ENCODE measurements at places on chromosomes 13 and 19.
A peak's percentile ranks its signal among the peaks of the same experiment; 100 is the strongest.

GRCh38 chr13:45331692-45332035, 9.3 kb downstream of the TPT1 start:
- DNase-seq, result no peak

DNA sequence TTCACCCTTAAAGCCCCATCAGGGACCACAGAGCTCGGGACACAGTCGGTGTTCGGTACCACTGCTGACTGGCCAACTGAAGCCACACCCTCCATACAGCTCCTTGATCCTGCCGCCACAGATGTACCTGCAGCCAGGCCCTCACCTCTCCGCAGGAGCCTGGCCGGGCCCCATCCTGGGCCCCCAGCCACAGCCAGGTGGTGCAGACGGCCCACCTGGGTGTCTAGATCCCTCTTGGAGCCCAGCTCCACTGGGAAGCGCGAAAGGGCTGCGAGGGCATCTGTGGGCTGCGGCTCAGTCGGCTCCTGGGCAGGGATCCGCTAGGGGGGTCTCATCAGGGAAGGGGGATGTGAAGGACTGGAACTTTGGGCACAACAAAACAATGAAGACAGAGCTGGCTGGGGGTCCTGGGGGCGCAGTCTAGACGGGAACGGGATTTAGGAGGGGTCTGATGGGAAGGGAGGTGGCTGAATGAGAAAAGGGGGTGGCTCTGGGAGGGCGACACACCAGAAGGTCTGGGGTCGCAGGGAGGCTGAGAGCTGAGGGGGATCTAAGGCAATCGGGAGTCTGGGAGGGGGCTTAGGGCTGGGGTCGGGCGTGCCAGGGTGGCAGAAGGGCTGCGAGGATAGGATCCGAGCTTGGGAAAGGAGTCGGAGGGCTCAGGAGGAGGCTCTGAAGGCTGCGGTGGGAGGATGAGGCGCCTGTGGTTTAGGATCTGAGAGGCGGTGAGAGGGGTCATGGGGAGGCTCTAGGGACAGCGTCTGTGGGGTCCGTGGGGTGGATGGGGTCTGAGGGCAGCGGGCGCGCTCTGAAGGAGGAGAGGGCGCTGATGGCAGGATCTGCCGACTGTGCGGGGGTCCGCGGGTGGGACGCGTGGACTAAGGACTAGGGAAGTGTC, 15.8 kb downstream of the PRODH2 start:
- DNase-seq, result no peak

- no peak for DNase-seq
Measured at GRCh38 chr13:98508280-98508679, 68.6 kb downstream of the STK24 start.

DNA sequence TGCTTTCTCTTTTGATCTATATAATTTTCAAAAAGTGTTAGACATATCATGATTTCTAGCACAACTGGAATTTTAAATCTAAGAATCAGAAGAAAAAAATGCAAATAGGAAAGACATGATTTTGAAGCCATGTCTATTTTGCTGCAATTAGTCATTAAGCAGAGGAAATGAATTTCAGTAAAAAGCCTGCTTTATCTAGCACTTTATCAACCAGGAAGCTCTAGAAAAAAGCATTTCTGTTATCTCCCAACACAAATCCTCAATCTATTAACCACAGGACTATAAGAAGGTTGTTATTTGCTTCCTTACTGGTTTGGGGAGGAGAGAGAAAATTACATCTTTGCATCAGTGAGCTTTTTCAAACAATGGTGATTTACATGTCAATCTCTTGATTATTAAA, 716.7 kb downstream of the DIAPH3 start:
- no peak for DNase-seq

GRCh38 chr19:46383846-46384245, 29.5 kb downstream of the CCDC8 start:
- no peak for DNase-seq

DNA sequence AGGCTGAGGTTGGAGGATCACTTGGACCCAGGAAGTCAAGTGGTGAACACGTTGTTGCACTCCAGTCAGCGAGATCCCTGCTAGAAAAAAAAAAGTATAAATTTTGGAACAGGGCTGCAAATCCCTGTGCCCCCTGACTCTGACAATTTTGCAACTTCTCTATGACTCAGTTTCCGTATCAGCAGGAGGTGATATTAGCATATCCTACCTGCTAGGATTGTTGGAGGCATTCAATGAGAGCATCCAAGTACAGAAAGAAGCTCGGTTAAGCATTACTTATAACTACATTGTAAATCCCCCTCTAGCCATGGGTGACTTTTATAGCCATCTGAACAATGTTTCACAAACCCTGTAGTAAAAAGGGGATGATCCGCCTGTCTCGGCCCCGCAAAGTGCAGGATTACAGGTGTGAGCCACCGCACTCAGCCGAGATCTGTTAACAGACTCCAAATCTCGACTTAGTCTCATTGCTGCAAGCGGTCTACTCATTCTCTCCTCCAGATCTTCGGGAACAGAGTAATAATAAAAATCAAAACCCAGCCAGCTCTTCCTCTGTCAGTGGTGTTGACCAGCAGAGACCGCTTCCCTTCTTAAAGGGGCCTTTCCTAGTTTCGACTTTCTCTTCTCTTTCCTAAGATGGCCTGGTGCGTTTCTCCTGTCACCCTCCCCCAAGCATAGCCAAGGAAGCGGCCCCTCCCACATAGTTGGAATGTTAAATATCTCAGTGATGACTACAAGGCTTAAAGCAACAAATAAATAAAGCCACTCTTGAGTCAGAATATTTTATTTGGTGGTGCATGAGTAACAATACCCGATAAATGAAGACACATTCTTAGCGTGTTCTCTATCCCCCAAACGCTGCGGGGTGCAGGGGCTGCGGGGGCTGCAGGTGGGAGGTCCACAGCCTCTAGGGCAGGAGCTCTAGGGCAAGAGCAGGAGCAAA, 10.3 kb upstream of the BICRA start:
- peak; percentile 37 for DNase-seq

DNA sequence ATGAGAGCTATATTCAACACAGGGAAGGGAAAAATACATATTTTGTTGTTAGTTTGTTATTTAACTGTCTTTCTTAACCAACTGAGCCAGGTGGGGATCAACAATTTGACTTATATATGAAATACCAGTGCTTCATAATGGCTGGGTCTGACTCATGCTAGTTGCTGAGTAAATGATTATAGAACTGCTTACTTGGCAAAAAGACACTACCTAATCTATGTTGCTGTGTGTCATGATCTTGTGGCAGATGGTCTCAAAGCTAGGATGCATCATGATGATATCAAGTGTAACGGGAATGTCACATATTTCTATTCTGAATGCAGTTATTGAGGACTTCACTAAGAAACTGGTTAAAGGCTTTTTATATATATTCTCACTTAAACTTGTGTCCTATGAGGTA, 727.4 kb upstream of the SLITRK1 start:
- DNase-seq, result no peak

DNA sequence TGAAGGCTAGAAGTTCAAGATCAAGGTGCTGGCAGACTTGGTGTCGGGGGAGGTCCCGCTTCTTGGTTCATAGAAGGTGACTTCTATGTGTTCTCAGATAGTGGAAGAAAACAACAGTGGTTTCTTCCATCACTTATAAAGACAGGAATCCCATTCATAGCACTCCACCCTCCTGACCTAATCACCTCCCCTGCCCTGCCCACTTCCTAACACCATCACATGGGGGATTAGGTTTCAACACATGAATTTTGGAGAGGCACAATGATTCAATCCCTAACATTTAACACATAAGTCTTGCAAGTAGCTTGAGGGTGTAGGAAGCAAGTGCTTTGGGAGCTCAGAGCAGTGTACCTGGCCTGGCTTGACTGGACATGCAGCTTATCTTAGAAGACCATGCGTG, 142.8 kb upstream of the TSHZ3 start:
- DNase-seq, result no peak

DNA sequence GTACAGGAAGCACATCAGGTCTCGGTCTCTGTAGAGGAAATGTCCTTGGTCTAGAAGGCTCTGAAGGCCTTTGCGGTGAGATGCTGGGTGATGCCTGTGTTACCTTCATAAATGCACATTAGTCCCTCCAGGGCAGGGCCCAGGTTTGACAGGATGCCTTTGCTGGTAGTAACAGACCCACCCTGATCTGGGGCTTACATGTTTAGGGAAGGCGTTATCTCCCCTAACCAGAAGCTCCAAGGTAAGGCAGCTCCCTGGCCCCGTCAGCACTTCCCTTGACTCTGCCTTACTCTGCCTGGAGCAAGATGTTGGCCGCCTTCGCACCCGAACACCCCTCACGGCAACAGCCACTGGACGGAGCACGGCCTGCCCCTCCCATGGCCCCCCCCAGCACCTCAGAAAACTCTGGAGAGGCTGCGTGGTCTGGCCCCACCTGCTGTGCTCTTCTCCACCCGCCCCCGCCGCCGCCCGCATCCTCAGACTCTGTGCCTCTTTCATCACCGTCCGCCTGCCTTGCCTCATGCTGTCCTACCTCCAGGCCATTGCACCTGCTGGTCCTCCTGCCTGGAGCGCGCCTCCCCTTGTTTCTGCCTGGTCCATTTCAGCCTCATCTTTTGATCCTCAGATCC, 9.1 kb downstream of the AP2A1 start:
- no peak for DNase-seq

DNA sequence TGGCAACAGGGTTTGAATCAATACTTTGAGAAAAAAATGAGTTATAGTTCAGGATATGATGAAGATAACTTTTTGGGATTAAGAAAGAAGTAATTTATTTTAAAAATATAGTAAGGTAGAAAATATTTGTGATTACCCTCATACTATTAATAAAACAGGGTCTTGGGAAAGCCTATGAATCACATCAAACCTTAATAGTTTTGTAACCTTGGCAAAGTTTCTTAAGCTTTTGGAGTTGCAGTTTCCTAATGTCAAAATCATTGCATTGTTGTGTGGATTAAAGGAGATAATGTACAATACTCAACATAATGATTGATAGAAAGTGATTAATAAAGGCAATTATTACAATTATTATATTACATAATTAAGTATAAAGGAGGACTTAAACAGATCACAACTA, 149.0 kb downstream of the LMO7 start:
- no peak for DNase-seq

DNA sequence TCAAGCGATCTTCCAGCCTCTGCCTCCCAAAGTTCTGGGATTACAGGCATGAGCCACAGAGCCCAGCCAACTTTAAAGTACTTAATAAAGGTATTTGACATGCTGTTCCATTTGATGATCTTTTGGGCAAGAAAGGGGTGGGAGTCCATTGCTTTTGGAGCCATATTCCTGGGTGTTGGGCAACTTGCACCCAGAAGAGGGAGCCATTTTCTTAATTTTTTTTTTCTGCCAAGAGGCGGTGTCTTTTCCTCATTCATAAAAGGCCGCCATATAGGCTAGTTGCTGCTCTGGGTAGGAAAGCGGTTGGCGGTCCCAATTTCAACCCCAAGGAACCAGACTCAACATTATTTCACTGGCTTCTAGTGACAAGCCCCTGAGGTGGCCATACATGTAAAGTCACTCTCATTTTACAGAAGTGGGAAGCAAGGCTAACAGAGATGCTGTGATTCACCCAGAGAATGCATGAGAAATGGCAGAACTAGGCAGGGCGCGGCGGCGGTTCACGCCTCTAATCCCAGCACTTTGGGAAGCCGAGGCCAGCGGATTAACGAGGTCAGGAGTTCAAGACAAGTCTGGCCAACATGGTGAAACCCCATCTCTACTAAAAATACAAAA, 139.6 kb downstream of the CACNA1A start:
- DNase-seq, result no peak

DNA sequence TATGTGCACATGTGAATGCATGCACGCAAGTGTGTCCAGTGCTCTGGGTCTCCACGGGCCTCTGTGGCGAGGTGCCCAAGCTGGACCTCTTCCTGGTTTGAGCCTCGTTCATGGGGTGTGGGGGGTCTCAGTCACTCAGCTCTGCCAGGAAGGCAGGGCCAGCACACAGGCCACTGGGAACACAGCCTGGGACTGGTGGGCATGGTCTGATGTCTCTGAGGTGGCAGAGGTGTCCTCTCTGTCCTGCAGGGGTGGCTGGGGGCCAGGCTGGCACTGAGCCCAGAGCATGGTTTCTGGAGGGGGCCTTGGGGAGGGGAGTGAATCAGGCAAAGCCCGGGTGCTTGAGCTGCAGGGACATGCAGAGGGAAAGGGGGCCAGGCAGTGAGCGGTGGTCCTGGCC, 9.4 kb downstream of the LRP3 start:
- no peak for DNase-seq

DNA sequence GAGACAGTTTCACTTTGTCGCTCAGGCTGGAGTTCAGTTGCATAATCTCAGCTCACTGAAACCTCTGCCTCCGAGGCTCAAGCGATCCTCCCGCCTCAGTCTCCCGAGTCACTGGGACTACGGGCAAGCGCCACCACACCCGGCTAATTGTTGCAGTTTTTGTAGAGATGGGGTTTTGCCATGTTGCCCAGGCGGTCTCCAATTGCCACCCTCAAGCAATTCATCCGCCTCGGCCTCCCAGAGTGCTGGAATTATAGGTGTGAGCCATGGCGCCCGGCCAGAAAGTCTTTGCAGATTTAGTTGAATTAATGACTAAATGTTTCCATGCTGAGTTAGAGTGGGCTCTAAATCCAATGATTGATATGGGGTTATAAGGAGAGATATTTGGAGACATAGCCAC, 4.5 kb upstream of the CADM4 start:
- no peak for DNase-seq

- peak; percentile 6 for DNase-seq
Measured at GRCh38 chr13:28046981-28047380, 53.4 kb downstream of the FLT3 start.

DNA sequence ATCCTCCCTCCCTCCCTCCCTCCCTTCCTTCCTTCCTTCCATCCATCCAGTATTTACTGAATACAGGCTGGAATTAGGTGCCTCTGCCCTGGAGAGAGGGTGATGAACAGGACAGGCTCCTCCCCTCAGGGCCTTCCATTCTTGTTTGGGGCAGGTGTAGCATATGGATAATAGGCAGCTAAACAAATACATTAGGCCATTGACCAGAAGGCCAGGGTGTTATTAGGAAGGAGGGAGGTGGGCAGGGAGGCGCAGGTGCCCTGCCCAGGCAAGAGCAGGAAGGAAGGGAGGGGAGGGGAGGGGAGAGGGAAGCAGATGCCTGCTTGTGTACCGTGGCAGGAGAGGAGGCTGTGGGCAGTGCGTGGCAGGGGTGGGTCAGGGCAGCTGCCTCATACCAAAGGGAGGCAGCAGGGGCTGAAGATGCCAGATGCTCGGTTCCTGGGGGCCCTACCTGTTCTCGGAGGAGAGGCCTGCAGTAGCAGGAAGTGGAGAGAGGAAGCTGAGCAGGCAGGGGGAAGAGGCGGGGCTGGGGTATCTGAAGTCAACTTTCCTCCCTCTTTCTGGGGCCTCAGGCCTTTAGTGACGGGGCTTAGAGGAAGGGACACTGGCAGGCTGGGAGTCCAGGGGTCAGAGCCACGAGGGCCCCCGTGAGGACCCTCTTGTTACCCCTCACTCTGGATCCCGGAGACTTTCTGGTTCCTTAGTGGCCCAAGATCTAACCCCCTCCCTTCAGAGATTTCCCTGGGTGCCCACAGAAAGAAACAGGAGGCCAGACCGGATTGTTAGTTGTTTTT, at the start of gene RINL:
Gene RINL, minus strand, starts transcription at position 495 of the 794 bp plus-strand sequence. CDS start 1,533 bp downstream, outside the sequence.
- DNase-seq, result no peak

GRCh38 chr19:10461047-10461949, 41.0 kb downstream of the PDE4A start:
- peak; percentile 91 for DNase-seq

GRCh38 chr19:20776083-20777076, at the start of gene ZNF66:
TSS of gene ZNF66 (plus strand) at chr19:20776304. CDS start at chr19:20776448, 144 bp downstream.
- DNase-seq, result peak; percentile 99
